ENCODE measurements at places on chromosomes 4 and X.

GRCh38 chr4:100804576-100805360 is 286.9 kb upstream of the EMCN start:
- DNase-seq, result no peak

GRCh38 chrX:67714004-67714403 is 170.2 kb downstream of the AR start:
- no peak for DNase-seq

DNA sequence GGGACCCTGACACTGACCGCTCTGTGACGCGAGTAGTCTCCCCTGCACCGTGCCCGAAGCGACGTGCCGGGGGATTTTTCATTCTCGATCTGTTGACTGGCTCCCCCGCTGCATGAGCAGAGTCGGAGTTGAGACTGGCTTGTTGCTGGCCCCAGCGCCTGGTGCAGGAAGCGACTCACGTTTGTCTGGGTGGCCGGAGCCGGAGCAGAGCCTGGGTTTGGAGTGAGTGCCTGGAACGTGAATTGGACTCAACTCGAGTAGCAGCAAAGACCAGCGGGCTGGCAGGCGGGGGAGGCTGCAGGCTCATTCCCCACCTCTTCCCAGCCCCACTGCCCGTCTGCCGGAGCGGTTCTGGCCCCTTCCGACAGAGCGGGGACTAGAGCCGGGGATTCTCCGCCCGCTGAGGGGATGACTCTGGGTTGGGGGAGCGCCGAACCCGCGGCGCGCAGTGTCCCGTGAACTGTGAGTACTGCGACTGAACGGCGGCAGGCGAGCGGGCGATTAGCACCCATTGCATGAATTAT is 554 bp downstream of the PCDH7 start:
- DNase-seq, result peak; percentile 19

GRCh38 chr4:75031775-75032174 is 98.9 kb downstream of the PARM1 start:
- DNase-seq, result no peak

DNA sequence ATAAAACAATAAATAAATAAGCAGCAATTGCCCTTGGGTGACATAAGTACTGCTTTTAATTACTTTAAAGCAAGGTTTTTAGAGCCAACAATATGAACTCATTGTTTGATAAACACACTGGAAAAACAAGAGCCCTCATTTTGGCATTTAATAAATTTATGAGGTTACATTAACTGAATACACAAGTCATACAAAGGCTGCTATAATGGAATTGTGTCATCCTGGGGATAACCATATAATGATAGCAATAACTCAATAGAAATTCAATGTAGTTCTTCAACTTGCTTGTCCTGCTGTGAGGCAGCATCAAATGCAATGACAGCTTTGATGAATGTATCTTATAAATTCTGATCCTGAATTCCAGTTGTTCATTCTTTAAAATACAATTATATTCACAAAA is 1512.5 kb downstream of the STIM2 start:
- DNase-seq, result no peak

DNA sequence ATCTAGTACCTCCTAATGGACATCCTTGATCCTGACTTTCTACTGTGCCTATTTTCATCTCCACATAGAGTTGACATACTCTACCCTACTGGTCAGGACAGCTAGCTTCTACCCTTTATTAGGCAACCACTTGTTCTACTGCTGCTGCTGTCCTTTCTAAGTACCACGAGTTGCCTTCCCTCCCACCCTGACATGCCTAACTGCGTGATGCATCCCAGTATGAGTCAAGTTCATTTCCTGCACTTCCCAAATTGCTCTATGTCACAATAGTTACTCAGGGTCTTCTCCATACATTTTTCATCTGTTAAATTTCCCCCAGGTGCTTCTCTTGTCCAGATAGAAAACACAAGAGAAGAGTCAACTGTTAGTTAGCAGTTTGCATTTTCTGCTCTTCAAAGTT is 133.4 kb downstream of the TBC1D19 start:
- DNase-seq, result no peak

- no peak for DNase-seq
Observed at GRCh38 chr4:184385705-184386141, 88.6 kb downstream of the IRF2 start.

GRCh38 chr4:45030059-45030458 is 303.7 kb upstream of the GNPDA2 start:
- DNase-seq, result no peak

DNA sequence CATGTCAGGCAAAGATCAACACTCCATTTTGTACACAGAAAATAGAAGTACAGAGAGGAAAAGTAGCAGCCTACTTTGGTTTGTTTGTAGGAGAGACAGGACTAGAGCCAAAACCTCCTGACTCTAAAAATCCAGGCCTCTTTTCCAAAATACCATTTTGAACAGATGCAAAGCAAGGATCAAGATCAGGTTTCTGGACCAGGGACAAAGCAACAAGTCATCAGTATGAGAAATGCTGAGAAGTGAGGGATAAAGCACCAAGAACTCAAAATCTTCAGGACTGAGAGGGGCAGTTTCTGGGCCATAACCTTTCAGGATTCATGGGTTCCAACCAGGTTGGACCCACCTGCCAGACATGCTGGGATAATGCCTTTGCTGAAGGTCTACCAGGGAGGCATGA is 36.6 kb upstream of the MBTPS2 start:
- no peak for DNase-seq

DNA sequence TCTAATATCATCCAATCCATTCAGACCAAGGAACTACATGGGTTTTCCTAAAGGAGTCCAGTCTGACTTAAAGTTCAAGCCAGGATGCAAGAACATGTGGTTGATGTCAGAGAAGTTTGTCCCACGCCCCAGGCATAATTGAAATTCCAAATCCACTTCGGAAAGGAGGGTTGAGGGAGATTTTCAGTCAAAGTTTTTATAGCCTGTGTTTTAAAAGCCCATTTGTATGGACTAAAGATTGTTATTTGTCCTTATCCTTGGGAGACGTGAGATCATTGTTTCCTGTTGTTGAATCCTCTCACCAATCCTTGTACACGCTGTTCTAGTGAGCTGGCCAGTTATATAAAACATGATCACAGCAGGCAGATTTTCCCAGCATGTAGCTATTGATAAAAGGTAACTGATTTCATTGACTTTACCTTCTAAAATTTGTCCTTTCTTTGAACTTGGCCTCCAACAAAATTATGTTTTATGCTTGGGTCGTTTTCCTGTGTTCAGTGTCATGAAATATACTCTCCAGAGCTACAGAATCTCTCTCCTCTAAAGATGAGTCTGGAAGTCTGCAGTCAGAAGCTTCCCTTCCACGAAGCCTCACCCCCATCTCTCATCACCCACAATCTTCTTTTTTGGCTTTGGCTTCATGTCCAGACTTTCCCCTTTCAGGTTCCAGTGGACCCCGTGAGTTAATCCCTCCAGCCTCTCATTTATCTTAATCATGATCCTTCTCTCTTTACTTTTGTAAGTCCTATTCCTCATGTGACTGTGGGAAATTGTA is 92.9 kb downstream of the ATP10D start:
- DNase-seq, result no peak

DNA sequence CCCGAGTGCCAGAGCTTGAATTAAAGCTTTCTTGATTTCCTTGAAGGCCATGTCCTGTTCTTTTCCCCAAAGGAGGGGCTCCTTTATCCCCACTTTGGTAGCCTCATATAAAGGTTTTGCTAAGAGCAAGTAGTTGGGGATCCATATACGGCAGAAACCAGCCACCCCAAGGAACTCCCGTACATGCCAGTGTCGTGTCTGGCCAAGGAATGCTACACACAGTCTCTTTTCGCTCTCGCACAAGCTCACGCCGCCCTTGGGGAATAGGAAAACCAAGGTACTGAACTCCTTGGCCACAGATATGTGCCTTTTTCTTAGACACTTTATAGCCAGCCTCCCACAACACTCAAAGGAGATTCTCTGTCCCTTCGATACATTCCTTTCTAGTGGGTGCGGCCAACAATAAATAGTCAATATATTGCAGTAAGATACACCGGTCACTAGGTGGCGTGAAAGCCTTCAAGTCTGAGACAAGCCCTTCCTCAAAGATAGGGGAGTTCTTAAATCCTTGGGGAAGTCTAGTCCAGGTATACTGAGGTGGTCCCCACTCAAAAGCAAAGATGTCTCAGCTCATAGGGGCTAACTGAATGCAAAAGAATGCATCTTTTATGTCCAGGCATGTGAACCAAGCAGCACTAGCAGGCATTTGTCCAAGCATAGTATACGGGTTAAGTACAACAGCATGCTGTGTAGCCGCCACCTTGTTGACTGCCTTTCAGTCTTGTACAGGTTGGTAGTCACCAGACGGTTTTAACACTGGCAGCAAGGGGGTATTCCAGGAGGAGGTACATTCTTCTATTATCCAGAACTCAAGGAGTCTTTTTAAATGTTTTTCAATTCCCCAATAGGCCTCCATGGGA is 57.8 kb upstream of the XAGE1B start:
- peak; percentile 62 for DNase-seq

GRCh38 chrX:21821875-21822274 is 17.5 kb upstream of the MBTPS2 start:
- DNase-seq, result no peak

- no peak for DNase-seq
Observed at GRCh38 chrX:13994536-13995080, 35.1 kb downstream of the GEMIN8 start.

GRCh38 chrX:56069299-56069931 is 162.7 kb upstream of the KLF8 start:
- no peak for DNase-seq

- DNase-seq, result no peak
Observed at GRCh38 chr4:178173771-178174170, 731.5 kb upstream of the AGA start.

DNA sequence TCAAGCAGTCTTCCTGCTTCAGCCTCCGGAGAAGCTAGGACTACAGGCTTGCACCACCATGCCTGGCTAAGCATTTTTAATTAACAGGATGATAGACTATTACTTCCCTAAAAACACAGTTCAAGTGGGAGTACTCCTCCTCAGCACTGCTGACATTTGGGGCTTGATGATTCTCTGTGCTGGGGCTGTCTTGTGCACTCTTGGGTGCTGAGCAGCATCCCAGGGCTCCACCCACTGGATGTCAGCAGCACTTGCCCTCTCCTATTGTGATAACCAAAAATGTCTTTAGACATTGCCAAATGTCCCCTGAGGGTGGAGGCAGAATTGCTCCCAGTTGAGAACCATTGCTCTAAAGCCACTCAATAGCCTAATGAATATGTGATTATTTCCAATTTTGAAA is 60.4 kb downstream of the CLCN4 start:
- DNase-seq, result peak; percentile 37

DNA sequence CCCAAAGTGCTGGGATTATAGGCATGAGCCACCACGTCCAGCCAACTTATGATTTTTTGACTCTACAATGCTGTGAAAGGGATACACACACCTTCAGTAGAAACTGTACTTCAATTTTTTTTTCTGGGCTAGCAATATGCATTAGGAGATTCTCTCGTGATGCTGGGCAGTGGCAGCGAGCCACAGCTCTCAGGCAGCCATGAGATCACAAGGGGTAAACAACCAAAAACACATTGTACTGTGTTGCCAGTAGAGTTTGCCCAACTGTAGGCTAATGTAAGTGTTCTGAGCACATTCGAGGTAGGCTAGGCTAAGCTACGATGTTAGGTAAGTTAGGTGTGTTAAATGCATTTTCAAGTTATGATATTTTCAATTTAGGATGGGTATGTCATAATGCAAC is 25.7 kb downstream of the RAB33A start:
- DNase-seq, result no peak

- no peak for DNase-seq
Observed at GRCh38 chr4:168586926-168587325, 90.1 kb downstream of the PALLD start.

GRCh38 chr4:183074288-183074990 is 24.6 kb upstream of the WWC2 start:
- DNase-seq, result no peak

- DNase-seq, result no peak
Observed at GRCh38 chrX:72114306-72114705, 17.4 kb downstream of the RTL5 start.

- no peak for DNase-seq
Observed at GRCh38 chr4:121185960-121186359, 21.8 kb upstream of the TNIP3 start.

DNA sequence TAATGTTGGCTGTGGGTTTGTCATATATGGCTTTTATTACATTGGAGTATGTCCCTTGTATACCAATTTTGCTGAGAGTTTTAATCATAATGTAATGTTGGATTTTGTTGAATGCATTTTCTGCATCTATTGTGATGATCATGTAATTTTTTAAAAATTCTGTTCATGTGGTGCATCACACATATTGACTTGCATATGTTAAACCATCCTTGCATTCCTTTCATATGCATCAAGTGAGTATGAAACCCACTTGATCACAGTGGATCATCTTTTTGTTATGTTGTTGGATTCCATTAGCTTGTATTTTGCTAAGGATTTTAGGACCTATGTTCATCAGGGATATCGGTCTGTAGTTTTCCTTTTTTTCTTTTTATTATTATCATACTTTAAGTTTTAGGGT is 12.1 kb downstream of the HEPH start:
- DNase-seq, result peak; percentile 7

GRCh38 chr4:30770049-30770549 is 49.9 kb downstream of the PCDH7 start:
- no peak for DNase-seq

All from KBM-7 (cell line).